ENCODE measurements at places on chromosomes 3 and 15. TPM values are rescaled to one million over a fixed set of nuclear protein-coding genes. Genes with fewer than 3 reads are reported as not detected.

- no peak for DNase-seq
Observed at GRCh38 chr15:74369084-74369745, 1.8 kb upstream of the CYP11A1 start.

DNA sequence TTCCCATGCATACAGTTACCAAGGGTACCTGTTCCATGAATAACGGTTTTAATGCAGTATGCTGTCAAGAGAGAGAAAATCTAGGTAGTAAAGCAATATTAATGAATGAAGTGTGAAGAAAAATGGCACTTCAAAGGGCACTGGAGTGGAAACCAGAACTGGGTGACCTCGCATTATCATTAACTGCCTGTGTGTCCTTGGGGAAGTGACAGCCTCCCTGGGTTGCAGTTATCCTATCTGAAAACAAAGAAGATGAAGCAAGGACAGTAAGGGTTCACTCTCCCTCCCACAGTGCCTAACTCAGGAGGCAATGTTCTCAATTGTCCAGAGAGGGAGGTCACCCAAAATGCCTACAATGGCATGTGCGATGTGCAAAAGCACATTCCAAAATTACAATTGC, 15.1 kb downstream of the MTHFS start:
- DNase-seq, result no peak

- no peak for DNase-seq
Observed at GRCh38 chr3:58621086-58621830, 44.1 kb upstream of the FAM107A start.

Gene WDR93
- not detected for total RNA-seq

DNA sequence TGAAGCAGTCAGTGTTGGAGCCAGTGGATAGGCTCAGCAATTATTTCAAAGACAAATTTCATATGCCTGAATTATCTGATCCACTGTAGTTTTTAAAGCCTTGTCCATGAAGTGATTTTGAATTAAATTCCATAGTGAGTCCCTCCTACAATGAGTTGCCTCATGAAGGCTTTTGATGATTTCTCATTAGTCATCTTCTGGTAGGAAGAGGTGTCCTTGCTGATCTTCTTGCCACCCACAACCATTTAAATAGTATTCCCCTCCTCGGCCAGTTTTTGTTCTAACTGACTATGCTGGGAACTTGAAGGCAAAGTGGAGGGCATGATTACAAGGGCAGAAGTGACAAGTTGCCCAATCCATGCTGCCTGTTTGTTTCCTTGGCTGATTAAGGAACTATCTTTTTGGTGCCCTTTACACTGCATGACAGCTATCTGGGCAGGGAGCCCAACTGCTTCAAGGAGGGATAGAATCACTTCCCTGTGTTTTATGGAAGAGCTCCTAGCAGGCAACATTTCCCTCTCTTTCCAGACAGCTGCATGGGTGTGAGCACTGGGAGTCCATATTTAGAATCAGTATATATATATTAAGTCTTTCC, 617.5 kb downstream of the ZPLD1 start:
- no peak for DNase-seq

GRCh38 chr15:70190965-70191364, 93.2 kb upstream of the TLE3 start:
- no peak for DNase-seq

DNA sequence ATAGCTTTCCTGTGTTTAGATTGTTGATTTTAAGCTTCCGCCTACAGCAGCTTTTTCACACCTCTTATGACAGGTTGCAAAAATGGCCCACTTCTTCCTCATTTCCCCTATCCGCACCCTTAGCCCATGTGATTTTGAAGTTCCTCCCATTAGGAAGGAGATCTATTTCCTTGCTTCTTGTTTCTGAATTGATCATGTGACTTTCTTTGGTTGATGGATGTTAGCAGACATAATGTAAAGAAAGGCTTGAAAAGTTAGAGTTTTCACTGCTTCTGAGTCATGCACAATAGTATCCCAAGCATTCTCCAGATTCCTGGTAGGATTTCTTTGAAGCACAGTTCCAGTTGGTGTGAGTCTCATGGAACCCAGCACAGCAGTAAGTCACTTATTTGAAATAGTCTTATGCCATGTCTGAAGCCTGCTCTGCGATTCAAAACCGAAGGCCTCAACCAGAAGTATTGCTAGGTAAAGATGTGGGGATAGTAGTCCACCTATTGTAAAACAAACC, 76.6 kb downstream of the EDEM1 start:
- no peak for DNase-seq
